ENCODE measurements at places on chromosomes 4 and X.

DNA sequence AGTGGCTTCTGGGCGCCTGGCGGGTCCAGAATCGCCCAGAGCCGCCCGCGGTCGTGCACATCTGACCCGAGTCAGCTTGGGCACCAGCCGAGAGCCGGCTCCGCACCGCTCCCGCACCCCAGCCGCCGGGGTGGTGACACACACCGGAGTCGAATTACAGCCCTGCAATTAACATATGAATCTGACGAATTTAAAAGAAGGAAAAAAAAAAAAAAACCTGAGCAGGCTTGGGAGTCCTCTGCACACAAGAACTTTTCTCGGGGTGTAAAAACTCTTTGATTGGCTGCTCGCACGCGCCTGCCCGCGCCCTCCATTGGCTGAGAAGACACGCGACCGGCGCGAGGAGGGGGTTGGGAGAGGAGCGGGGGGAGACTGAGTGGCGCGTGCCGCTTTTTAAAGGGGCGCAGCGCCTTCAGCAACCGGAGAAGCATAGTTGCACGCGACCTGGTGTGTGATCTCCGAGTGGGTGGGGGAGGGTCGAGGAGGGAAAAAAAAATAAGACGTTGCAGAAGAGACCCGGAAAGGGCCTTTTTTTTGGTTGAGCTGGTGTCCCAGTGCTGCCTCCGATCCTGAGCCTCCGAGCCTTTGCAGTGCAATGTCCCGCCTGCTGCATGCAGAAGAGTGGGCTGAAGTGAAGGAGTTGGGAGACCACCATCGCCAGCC lies at the start of gene ATOH1:
TSS of gene ATOH1 (plus strand) at position 422 of the 663 bp plus-strand sequence. CDS start at position 596, 174 bp downstream.
- DNase-seq, result peak; percentile 34

DNA sequence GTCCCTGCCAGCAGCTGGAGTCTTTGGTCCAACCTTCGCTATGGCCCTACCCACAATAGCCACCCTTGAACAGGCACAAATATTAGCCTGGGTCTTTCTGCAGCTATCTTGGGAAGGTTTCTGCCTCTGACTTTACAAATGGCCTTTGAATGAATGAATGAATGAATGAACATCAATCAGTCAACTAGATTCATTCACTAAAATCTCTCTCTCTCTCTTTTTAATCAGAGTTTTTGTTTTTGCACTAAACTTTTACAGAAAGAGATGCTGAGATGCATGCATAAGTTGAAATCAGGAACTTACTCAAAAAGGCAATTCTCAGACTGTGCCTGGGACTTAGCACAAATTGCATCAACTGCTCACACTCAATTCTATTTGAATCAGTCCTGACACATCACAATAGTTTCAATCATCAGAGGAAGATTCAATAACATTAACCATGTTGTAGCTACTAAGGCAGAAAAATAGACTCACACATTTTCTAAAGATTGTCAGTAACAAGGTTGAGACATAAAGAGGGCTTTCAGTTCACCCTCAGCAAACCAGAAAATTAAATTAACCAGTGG lies 55.0 kb downstream of the ANXA3 start:
- no peak for DNase-seq

DNA sequence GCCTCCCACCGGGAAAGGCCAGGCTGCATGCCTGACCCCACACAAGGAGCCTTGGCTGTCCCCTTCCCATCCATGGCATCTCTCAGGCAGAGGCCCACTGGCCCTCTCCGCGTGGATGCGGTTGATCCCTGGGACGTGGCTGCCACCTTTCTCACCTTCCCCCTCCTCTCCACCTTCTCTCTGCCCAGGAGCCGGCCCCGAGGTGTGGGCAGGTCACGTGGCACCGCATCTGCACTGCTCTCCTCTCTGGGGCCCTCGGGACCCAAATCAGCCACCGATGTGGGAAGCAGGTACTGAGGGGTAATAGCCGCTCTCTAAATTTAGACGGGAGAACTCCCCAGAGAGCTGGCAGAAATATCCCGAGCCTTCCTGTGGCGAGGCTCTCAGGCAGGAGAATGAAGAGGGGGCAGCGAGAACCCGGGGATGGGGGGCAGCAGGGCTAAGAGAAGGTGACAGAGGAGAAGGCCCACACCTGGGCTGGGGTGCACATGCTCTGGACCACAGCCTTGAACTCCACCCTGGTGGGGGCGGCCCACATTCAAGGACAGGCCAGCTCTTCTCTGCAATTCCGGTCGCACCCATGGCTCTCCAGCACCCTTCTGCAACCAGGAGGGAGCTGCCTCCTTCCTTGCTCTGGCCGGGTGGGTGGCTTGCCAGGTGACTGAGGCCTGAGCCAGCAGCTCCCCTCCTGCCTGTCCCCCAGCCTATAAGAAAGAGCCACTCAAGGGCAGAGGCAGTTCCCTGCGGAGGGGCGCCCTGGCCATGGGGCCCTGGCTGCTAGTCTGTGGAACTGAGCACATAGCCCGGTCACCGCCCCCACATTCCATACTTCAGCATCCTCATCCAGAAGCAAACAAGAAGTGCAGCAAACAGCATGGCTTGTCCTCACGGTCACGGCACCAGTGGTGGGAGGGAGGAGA lies 9.6 kb upstream of the DUSP9 start:
- no peak for DNase-seq

- no peak for DNase-seq
Observed at GRCh38 chrX:41421071-41421729, 25.9 kb upstream of the NYX start.

DNA sequence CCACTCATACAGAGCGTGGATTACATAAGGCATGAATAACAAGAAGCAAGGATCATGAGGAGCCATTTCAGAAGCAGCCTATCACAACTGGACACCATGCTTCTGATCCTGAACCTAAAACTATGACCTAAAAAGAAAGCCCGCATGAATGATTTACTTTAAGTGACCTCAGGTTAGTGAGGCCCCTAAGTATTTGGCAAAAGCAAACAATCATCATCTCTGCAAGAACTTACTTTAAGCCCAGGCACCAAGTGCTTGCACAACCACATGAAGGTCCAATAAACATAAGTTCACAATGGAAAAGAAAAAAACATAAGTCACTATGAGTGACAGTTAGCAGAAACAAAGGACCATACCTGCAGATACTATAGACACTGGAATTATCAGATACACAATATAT lies 7.9 kb upstream of the MBTPS2 start:
- no peak for DNase-seq
